ENCODE measurements at places on chromosomes 13 and 19. TPM values are rescaled to one million over a fixed set of nuclear protein-coding genes. Genes with fewer than 3 reads are reported as not detected.

ERFL gene
- not detected for total RNA-seq

RGL3 gene
- total RNA-seq = 1.7 TPM

URAD gene
- total RNA-seq = not detected

RASGRP4 gene
- not detected for total RNA-seq

GRCh38 chr13:74067818-74068217 is 66.4 kb downstream of the KLF12 start:
- no peak for DNase-seq
- no peaks in the 10 kb centered on the region for H3K36me3 ChIP-seq
- no peaks in the 10 kb centered on the region for H3K27me3 ChIP-seq
- H3K4me3 ChIP-seq = no peak overlapping the region
- H3K4me1 ChIP-seq = no peaks in the 10 kb centered on the region
- H3K27ac ChIP-seq = no peak overlapping the region

DNA sequence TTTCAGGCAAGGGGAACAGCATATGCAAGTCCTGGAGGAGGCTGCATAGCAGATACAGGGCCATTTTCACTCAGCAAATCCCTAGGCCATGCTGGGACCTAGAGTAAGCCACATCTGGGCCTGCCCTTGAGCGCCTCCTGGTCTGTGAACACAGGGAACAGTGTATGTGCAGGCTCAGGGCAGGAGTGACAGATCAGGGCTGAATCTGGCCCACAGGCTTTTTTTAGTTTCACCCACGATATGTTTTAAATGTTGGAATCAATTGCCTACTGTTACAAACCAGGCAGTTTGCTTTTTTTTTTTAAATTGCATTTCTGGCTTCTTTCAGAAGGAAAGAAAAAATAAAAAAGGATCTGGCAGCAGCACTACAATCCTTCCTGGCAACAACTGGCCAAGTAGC is 1.5 kb upstream of the TMEM145 start:
- H3K27me3 ChIP-seq = peaks cover 13% of the 10 kb centered on the region
- no peak for DNase-seq
- no peaks in the 10 kb centered on the region for H3K36me3 ChIP-seq
- H3K4me3 ChIP-seq = no peak overlapping the region
- H3K27ac ChIP-seq = no peak overlapping the region

- H3K4me3 ChIP-seq = no peak overlapping the region
- H3K36me3 ChIP-seq = peaks cover 23% of the 10 kb centered on the region
- peaks cover 7% of the 10 kb centered on the region for H3K4me1 ChIP-seq
- no peak for DNase-seq
Measured at GRCh38 chr19:1386945-1387683, 3.4 kb downstream of the NDUFS7 start.

- peaks cover 9% of the 10 kb centered on the region for H3K4me1 ChIP-seq
- no peaks in the 10 kb centered on the region for H3K36me3 ChIP-seq
- no peak overlapping the region for H3K4me3 ChIP-seq
- peak; percentile 64 for DNase-seq
- H3K27me3 ChIP-seq = no peaks in the 10 kb centered on the region
Measured at GRCh38 chr19:36009220-36009619, 607 bp upstream of the SYNE4 start.

DNA sequence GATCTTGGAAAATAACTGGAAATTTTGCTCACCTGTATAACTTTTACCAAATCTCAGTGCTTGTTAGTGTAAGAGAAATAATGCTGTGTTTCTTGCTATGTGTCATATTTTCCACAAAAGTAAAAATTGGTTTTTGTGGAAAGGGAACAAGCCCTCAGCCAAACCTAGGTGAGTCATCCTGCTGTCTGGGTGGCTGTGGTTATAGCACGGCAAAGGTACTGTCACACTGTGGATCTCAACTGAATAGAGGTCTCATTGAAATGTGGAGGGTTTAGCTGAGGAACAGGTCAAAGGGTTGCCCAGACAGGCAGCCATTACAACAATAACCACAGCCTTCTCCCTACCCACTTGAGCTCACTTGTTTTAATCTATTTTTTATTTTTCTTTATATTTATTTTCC is 338.8 kb upstream of the DACH1 start:
- DNase-seq = no peak
- no peak overlapping the region for H3K27ac ChIP-seq
- H3K4me3 ChIP-seq = no peak overlapping the region
- no peaks in the 10 kb centered on the region for H3K36me3 ChIP-seq

DNA sequence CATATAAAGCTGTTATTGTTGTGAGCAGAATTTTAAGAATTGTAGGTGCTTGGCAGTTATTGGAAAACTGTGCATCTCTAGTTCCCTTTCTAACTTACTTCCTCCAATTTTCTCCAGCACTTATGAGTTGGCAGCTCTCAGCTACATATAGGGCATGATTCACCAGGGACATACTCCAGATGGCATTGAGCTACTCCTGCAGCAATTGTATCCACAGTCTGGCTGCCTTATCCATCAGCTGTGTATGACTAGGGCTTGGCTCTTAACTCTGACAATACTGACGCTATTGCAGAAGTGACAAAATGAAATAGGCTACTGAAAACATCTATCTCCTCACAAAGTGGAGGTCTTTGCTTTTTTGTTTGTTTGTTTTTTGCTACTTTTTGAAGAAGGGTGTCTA is 276.7 kb downstream of the POU4F1 start:
- no peak overlapping the region for H3K4me3 ChIP-seq
- no peak overlapping the region for H3K27ac ChIP-seq
- H3K27me3 ChIP-seq = no peaks in the 10 kb centered on the region
- peak; percentile 24 for DNase-seq
- peaks cover 6% of the 10 kb centered on the region for H3K4me1 ChIP-seq

DNA sequence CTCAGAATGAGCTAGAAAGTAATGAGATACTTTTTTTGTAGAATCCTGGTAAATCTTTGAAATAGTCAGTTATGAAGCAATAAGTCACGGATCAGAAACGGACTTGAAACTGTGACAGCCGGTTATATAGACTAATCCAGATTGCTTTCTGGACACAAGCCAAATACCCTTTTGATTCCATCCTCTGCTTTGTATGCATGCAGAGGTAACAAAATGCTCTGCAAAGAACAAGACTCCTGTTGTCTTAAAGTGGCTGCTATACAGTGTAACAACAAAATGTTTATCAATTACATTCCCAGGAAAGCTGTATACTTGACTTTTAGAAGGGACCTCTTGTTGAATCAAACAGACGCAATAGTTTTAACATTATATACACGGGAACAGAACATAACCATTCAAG is 66.5 kb upstream of the STARD13 start:
- no peak for DNase-seq
- H3K36me3 ChIP-seq = no peaks in the 10 kb centered on the region
- no peaks in the 10 kb centered on the region for H3K27me3 ChIP-seq
- peaks cover 16% of the 10 kb centered on the region for H3K4me1 ChIP-seq
